ENCODE measurements at places on chromosomes 16 and 17.

- no peak for DNase-seq
These were observed 20.3 kb upstream of the HOXB9 start for GRCh38 chr17:48646183-48647102.

- DNase-seq = no peak
These were observed 31.6 kb upstream of the BCAS3 start for GRCh38 chr17:60645918-60646523.

- DNase-seq = no peak
These were observed 148.1 kb downstream of the SOCS1 start for GRCh38 chr16:11107780-11108465.

DNA sequence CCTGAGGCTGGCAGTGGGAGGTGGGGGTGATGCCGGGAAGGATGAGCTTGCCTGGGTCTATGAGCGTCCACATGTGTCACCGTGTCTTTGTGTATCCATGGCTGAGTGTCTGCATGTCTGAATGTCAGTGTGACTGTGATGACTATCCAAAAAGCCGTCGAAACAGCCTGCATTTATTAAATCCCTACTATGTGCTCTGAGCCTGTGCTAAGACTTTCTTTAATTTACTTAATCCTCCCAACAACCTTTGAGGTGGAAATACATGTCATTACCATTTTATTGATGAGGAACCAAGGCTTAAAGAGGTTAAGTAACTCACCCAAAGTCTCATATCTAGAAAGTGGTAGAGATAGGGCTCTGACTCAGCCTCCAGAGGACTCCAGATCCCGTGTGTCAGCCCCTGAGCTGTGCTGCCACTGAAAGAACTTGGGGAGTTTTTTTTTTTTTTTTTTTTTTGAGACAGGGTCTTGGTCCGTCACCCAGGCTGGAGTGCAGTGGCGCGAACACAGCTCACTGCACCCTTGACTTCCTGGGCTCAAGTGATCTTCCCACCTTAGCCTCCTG lies 20.0 kb downstream of the ARHGAP23 start:
- no peak for DNase-seq

DNA sequence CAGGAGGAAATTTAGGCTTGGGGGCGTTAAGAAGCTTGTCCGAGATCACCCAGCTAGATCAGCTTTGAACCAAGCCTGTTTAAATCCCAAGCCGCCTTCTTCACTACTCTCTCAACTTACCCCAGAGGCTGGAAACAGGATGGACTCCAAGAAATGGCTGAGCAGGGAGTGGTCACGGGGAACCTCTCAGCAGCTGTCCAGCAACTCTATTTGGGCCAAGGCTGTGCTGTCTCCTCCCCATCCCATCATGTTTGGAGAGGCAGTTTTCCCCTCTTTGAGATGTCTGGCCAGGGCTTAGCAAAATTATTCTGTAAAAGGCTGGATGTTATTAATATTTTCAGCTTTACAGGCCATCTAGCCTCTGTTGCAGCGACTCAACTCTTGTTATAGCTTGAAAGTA lies 305.7 kb downstream of the RBFOX1 start:
- no peak for DNase-seq
